ENCODE measurements at places on chromosomes 7 and 10. TPM values are rescaled to one million over a fixed set of nuclear protein-coding genes. Genes with fewer than 3 reads are reported as not detected.

HYAL4 gene
- not detected for total RNA-seq

GIMAP2 gene
- total RNA-seq: 2.9 TPM

TMEM140 gene
- 25.7 TPM for total RNA-seq

MOGAT3 gene
- total RNA-seq: not detected

RNLS gene
- total RNA-seq: 19.7 TPM

CYP26C1 gene
- under 0.01 TPM for total RNA-seq

JAKMIP3 gene
- 0.19 TPM for total RNA-seq

GJC3 gene
- not detected for total RNA-seq

BRI3 gene
- 61.9 TPM for total RNA-seq

CDNF gene
- total RNA-seq: 2.6 TPM

NME8 gene
- total RNA-seq: not detected

CH25H gene
- total RNA-seq: 0.69 TPM

CTTNBP2 gene
- total RNA-seq: 0.15 TPM

GSTO2 gene
- total RNA-seq: 0.25 TPM

ABCA13 gene
- not detected for total RNA-seq

PPP1R17 gene
- total RNA-seq: not detected

KCP gene
- not detected for total RNA-seq

PRKAR2B gene
- total RNA-seq: 11.1 TPM

RNF133 gene
- 0.29 TPM for total RNA-seq

BMPER gene
- total RNA-seq: 86.9 TPM

CACNA2D1 gene
- total RNA-seq: 78.8 TPM

TMEM178B gene
- total RNA-seq: under 0.01 TPM

AGAP9 gene
- total RNA-seq: 2.1 TPM

CUL2 gene
- 19.8 TPM for total RNA-seq

FXYD4 gene
- not detected for total RNA-seq

GPAM gene
- 5.2 TPM for total RNA-seq

RGR gene
- not detected for total RNA-seq

FHIP2A gene
- 26.2 TPM for total RNA-seq

COX15 gene
- total RNA-seq: 28.9 TPM

PTF1A gene
- total RNA-seq: not detected

TDRD1 gene
- total RNA-seq: 1.7 TPM

FKBP6 gene
- total RNA-seq: not detected

CCDC146 gene
- 1.1 TPM for total RNA-seq

AKR1C2 gene
- 144 TPM for total RNA-seq

PDK4 gene
- 128 TPM for total RNA-seq

ARHGEF35 gene
- total RNA-seq: 2.9 TPM

Measured in cardiac ventricle fibroblast (primary cell).